Neural crest cell (in vitro differentiated cells): ENCODE measurements at places on chromosomes 3 and 15.

DNA sequence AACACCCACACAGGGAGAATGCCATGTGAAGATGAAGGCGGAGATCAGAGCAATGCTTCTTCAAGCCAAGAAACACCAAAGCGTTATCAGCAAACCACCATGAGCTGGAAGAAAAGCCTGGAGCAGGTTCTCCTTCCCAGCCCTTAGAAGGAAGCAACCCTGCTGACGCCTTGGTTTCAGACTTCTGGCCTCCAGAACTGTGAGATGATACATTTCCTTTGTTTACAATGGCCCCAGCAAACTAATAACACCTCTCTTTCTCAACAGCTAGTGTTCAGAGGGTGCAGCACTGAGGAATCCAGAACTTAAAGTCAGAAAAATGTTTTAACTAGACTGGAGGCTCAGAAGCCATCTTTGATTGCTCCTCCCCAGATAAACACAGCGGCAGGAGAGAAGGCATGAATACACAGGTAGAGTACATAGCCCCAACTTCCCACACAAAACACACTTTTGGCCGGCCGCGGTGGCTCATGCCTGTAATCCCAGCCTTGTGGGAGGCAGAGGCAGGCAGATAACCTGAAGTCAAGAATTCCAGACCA lies 132.4 kb upstream of the LPP start:
- no peaks in the 10 kb centered on the region for H3K36me3 ChIP-seq
- no peak for DNase-seq
- H3K4me1 ChIP-seq, result peaks cover 6% of the 10 kb centered on the region

DNA sequence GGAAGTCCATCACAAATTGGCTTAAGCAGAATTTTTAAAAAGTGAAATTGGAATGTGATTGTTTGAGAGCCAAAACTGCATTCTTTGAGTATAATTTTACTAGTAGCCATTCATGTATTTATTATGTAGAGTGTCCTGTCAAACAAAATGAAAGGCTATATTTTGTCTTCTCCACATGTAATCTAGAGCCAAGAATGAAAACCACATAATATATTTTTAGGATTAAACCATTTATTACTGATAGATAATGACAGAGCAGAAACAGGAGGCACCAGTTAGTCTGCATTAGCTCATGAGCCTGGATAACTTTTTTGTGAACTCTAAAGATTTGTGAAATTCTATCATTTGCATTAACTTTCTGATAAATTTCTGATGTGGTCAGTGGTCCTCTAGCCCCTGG lies 130.2 kb downstream of the FILIP1L start:
- H3K36me3 ChIP-seq, result no peaks in the 10 kb centered on the region
- DNase-seq, result no peak
- no peaks in the 10 kb centered on the region for H3K27me3 ChIP-seq
- no peak overlapping the region for H3K4me3 ChIP-seq
- H3K4me1 ChIP-seq, result no peaks in the 10 kb centered on the region
- no peak overlapping the region for H3K27ac ChIP-seq

- no peak overlapping the region for H3K27ac ChIP-seq
- no peaks in the 10 kb centered on the region for H3K27me3 ChIP-seq
- no peak overlapping the region for H3K4me3 ChIP-seq
- H3K36me3 ChIP-seq, result no peaks in the 10 kb centered on the region
These were observed 176.8 kb downstream of the TUSC7 start for GRCh38 chr3:116886202-116886893.

DNA sequence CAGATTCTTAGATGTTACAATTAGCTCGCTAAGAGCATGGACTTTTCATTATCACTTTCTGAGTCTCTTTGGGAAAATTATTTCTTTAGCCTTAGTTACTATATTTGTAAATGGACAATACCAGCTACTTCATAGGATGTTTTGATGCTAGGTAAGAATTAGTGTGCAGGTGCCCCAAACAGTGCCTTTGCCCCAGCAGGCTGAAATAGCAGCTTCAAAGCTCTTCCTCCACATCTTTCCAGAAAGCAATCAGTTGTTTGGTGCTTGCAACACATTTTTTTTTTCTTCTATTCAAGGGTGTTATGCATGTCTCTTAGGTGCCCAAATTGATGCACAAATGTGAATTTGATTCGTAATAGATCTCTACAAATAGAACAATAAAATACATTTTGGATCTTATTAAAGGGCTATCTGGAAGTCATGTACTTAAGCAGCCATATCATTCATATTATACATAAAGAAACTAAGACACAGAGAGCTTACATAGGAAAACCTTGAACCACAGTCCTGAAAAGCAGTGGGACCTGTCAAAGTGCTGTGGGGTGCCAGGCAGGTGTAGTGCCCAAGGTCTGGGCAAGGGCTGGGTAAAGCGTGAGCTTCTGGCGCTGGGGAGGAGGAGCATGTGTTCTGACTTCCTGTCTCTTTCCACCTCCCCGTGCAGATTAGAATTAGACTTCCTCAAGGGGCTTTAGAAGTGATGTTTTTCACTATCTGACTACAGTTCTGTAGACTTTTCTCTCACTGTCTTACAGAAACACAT lies 62.9 kb downstream of the FNDC3B start:
- peaks cover 72% of the 10 kb centered on the region for H3K4me1 ChIP-seq
- H3K27ac ChIP-seq, result no peak overlapping the region
- no peak for DNase-seq
- H3K4me3 ChIP-seq, result no peak overlapping the region

DNA sequence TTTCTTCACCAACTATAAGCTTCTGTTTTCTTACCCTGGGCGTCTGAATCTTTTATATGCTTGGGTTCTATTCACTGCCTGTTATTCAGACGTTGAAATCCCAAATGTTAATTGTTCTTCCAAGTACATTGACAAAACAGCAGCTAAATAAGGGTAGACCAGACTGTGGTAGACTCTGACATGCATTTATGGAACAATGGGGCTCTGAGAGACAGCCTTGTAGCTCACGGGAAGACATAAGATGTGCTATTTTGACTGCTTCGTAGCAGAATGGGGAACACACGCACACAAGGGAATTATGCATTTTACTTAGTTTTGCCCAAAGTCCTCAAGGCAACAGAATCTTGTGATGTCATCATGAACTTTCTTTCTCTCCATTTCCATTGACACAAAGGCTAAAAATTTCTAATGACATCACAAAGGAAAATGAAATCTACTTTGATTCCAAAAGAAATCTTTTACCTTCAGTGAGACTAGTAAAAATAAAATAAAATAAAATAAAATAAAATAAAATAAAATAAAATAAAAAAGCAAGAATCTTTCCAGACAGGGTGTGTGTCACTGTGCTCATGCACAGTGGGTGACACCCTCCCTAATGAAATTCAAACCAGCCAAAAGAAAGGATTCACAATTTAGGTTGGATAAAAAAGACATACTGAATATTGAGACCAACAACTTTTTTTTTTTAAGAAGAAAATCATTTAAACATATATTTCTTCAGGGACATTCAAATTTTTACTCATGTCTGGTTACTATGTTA lies 346.6 kb downstream of the ZBTB20 start:
- H3K36me3 ChIP-seq, result no peaks in the 10 kb centered on the region
- DNase-seq, result no peak
- H3K4me3 ChIP-seq, result no peak overlapping the region
- H3K4me1 ChIP-seq, result peaks cover 42% of the 10 kb centered on the region
- H3K27me3 ChIP-seq, result no peaks in the 10 kb centered on the region

- no peak for DNase-seq
- H3K4me1 ChIP-seq, result peaks cover 12% of the 10 kb centered on the region
- no peak overlapping the region for H3K4me3 ChIP-seq
- no peaks in the 10 kb centered on the region for H3K36me3 ChIP-seq
- H3K27me3 ChIP-seq, result no peaks in the 10 kb centered on the region
These were observed 27.3 kb downstream of the STARD5 start for GRCh38 chr15:81296673-81297072.

DNA sequence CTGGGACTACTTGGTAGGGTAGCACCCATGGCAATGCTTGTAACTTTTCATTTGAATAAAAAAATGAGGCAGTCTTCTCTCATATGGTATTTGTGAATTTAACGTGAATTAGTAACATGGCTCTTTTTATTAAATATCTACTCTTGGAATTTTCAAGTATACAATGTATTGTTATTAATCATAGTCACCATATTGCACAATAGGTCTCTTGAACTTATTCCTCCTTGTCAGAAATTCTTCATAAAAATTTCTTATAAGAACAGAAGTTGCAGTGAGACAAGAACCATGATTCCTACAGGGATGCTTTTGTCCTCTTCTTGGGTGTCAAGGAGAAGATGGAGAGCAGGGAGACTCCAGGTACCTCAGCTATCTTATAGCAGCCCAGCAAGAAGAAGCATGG lies 203.8 kb upstream of the FEZF2 start:
- DNase-seq, result no peak
- no peak overlapping the region for H3K27ac ChIP-seq
- H3K4me3 ChIP-seq, result no peak overlapping the region
- peaks cover 18% of the 10 kb centered on the region for H3K36me3 ChIP-seq

GRCh38 chr3:140078343-140078742 lies 143.4 kb downstream of the CLSTN2 start:
- H3K27me3 ChIP-seq, result peaks cover 2% of the 10 kb centered on the region
- no peak overlapping the region for H3K4me3 ChIP-seq
- DNase-seq, result no peak

DNA sequence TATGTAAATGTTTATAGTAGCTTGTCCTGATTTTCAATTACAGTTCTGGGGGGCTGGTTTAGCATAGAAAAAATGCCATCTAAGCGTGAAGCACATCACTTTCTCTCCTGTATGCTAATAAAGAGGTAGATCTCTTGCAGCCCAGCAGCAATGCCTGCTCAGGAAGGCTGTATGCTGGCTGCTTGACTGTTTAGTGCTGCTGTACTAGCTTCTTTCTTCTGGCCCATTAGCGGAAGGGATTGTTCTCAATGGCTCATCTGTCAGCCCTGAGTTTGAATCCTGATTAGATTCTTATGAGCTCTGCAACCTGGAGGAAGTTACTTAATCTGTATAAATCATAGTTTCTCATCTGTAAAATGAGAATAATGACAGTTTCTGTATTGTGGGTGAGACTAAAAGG lies 478.9 kb downstream of the ERC2 start:
- H3K27ac ChIP-seq, result no peak overlapping the region
- H3K4me3 ChIP-seq, result no peak overlapping the region
- peaks cover 17% of the 10 kb centered on the region for H3K4me1 ChIP-seq
- H3K36me3 ChIP-seq, result no peaks in the 10 kb centered on the region
- DNase-seq, result no peak

GRCh38 chr15:57526615-57527014 lies 65.1 kb upstream of the MYZAP start:
- H3K4me3 ChIP-seq, result no peak overlapping the region
- DNase-seq, result no peak
- no peaks in the 10 kb centered on the region for H3K27me3 ChIP-seq

GRCh38 chr3:54361746-54362283 lies 239.5 kb downstream of the CACNA2D3 start:
- no peaks in the 10 kb centered on the region for H3K27me3 ChIP-seq
- H3K4me1 ChIP-seq, result no peaks in the 10 kb centered on the region
- no peaks in the 10 kb centered on the region for H3K36me3 ChIP-seq
- H3K27ac ChIP-seq, result no peak overlapping the region
- DNase-seq, result no peak

- no peaks in the 10 kb centered on the region for H3K27me3 ChIP-seq
- no peaks in the 10 kb centered on the region for H3K36me3 ChIP-seq
- no peak overlapping the region for H3K4me3 ChIP-seq
- DNase-seq, result no peak
- no peak overlapping the region for H3K27ac ChIP-seq
- H3K4me1 ChIP-seq, result no peaks in the 10 kb centered on the region
These were observed 84.1 kb downstream of the TP63 start for GRCh38 chr3:189714991-189715961.

DNA sequence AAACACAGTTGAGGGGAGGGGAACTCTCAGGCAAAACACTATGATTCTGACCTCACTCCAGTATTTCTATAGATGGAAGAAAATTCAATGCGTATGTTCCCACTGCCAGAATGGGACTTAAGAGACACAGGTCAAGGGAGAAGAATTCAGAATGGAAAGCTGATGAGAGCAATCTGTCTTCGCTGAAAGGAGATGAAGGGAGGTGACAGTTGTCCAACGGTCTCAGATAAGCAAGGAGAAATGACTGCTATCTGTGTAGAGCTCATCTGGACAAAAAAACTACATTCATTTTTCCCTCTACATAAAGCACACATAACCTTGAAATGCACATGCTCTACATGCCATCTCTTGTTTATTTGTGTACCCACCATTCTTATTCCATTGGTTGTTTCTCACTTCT lies 405.1 kb downstream of the LSAMP start:
- H3K4me1 ChIP-seq, result peaks cover 15% of the 10 kb centered on the region
- DNase-seq, result no peak

- no peak overlapping the region for H3K27ac ChIP-seq
- H3K4me1 ChIP-seq, result no peaks in the 10 kb centered on the region
- peaks cover 5% of the 10 kb centered on the region for H3K36me3 ChIP-seq
- no peak for DNase-seq
- H3K27me3 ChIP-seq, result peaks cover 3% of the 10 kb centered on the region
- no peak overlapping the region for H3K4me3 ChIP-seq
These were observed 41.6 kb upstream of the TASOR start for GRCh38 chr3:56724676-56725075.

- peak overlapping the region; percentile 98 for H3K27ac ChIP-seq
- no peak for DNase-seq
- H3K36me3 ChIP-seq, result peaks cover 24% of the 10 kb centered on the region
These were observed 809 bp downstream of the NDUFAF3 start for GRCh38 chr3:49022688-49023171.

GRCh38 chr3:118544458-118544857 lies 490.2 kb downstream of the IGSF11 start:
- no peaks in the 10 kb centered on the region for H3K36me3 ChIP-seq
- H3K4me1 ChIP-seq, result peaks cover 5% of the 10 kb centered on the region
- no peak for DNase-seq
- H3K4me3 ChIP-seq, result no peak overlapping the region
- H3K27ac ChIP-seq, result no peak overlapping the region
- no peaks in the 10 kb centered on the region for H3K27me3 ChIP-seq

DNA sequence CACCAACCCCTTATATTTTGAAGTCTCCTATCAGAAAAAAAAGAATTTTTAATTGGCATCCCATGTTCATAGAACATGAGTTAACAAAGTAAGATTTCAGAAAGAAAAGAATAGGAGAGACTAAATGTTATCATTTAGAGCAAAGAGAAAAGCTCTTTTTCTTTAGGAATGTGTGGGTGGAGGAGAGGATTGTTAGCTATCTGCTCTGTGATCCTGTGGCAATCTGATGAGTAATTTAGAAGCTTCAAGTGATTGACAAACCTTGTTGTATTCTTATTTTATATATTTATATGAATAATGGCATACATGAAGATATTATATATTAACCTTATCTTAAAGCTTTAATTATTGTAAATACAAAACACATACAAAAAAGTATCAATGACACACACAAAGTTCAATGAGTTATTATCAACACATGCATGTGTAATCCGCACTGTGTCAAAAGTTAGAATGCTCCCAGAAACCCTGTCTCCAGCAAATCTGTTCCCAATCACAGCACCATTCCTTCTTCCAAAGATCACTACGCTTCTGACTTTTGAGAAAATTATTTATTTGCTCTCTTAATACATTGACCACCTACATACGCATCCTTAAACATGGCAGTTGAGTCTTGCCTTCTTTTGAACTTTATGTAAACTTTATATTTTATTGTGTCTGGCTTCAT lies 907.4 kb downstream of the MCTP2 start:
- peaks cover 5% of the 10 kb centered on the region for H3K36me3 ChIP-seq
- DNase-seq, result no peak
- H3K4me3 ChIP-seq, result no peak overlapping the region
